ENCODE measurements at places on chromosomes 1 and 21. TPM values are rescaled to one million over a fixed set of nuclear protein-coding genes. Genes with fewer than 3 reads are reported as not detected.

The PDC gene
- total RNA-seq = not detected

The GNAT2 gene
- not detected for total RNA-seq

The OR2T35 gene
- total RNA-seq = not detected

The CAMK2N1 gene
- total RNA-seq = 72.7 TPM

The ITSN1 gene
- 34.0 TPM for total RNA-seq

The LDLRAD1 gene
- total RNA-seq = not detected

The TRIM17 gene
- total RNA-seq = 0.39 TPM

The RNU1-2 gene
- total RNA-seq = under 0.01 TPM

The ZNF695 gene
- 2.0 TPM for total RNA-seq

The RNPC3 gene
- total RNA-seq = 1.8 TPM

The CYP4X1 gene
- 0.32 TPM for total RNA-seq

The TACSTD2 gene
- total RNA-seq = 9.7 TPM

The KCNN3 gene
- total RNA-seq = 0.13 TPM

The PTPN14 gene
- 26.8 TPM for total RNA-seq

The BATF3 gene
- total RNA-seq = 3.9 TPM

The MAP3K21 gene
- total RNA-seq = 0.78 TPM

The HTR1D gene
- total RNA-seq = not detected

The S100B gene
- not detected for total RNA-seq

The PUM1 gene
- 65.8 TPM for total RNA-seq

The PIK3R3 gene
- total RNA-seq = 2.2 TPM

The CD58 gene
- 6.7 TPM for total RNA-seq

The AKNAD1 gene
- 0.78 TPM for total RNA-seq

The OSBPL9 gene
- 50.6 TPM for total RNA-seq

The AK5 gene
- 14.7 TPM for total RNA-seq

The KIF21B gene
- total RNA-seq = 1.9 TPM

The NDUFV3 gene
- total RNA-seq = 38.8 TPM

The RIPK4 gene
- 1.0 TPM for total RNA-seq

Data from epithelial cell of alveolus of lung (primary cell).